NCI-H1417 treated with DMSO at 0.1 percent for 48 hours (cell line): ENCODE measurements at places on chromosomes 7 and 10.

GRCh38 chr10:23742368-23742767, 303.5 kb downstream of the OTUD1 start:
- no peak for DNase-seq

DNA sequence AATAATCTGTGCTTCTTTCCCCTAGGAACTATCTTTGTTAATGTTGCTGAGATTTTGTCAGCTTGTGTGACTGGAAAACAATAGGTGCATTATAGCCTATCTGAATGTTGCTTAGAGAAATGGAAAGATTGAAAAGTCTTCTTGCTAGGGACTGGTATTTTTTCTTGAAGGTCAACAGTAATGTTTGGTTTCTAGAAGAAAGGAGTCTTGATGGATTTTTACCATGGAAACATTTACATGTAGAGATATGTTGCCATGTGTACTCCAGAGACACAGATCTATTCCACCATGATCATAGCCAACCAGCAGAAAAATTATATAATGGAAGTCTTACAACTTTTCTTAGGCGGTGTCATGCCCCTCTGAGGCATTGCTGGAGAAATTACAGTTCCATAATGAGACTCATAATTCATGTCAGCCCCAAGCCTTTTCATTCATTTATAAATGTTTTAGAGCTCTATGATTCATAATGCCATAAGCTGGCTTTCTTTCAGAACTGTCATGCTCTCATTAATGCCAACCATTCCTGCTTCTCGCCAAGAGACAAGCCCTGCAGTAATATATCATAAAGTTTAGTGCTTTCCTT, 175.1 kb upstream of the PTPRZ1 start:
- DNase-seq: no peak

GRCh38 chr7:22332461-22332870, 24.5 kb downstream of the RAPGEF5 start:
- no peak for DNase-seq

- DNase-seq: no peak
Measured at GRCh38 chr7:157224627-157225026, 85.9 kb downstream of the UBE3C start.

GRCh38 chr10:132740588-132740987, 45.4 kb downstream of the NKX6-2 start:
- no peak for DNase-seq

GRCh38 chr10:60663850-60664249, 114.4 kb upstream of the CDK1 start:
- DNase-seq: peak; percentile 19

GRCh38 chr7:3267966-3268690, 32.9 kb upstream of the SDK1 start:
- DNase-seq: peak; percentile 40

DNA sequence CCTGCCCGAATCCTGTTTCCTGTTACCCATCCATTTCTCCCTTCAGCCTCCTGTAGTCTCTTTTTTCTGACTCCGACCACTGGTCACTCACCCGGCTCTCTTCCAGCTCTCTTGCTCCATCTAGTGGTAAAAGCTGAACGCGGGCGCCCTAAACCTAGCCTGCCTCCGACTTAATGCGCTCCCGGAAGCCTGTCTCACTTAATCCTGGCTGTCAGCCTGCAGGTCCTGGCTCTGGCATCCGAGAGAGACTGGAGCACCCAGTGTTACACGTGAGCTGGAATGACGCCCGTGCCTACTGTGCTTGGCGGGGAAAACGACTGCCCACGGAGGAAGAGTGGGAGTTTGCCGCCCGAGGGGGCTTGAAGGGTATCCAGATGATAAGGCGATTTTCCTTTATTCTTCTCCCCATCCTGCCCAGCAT, 10.3 kb downstream of the SUMF2 start:
- DNase-seq: no peak

GRCh38 chr10:78570633-78571235, 498.0 kb upstream of the ZMIZ1 start:
- no peak for DNase-seq

DNA sequence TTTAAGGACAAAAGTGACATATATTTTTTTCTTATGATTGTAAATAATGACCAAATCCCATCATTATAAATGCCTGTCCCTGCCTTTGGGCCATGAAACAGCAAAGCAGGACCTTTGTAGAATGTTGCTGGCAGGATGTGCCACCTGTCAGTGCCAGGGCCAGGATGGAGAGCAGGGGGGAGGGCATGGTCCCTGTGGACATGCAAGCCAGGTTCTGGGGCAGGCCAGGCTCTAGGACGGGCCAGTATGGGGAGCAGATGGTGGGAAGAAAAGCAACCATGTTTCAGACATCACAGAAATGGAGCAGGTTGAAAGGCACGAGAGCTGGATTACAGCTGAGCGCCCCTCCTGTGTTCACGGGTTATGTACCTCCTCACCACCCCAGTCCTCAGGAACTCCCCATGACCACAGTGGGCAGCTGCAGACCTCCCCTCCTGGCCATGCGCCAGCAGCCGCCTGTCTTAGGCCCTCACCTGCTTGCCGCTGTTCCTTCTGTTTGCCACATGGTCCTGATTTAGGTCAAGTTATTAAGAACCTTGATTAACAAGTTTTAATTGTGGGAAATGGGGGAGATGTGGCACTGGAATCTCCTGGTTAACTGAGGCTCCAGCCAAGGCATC, 210.4 kb downstream of the PAXIP1 start:
- no peak for DNase-seq

- DNase-seq: no peak
Measured at GRCh38 chr7:51349820-51350545, 33.4 kb upstream of the COBL start.

DNA sequence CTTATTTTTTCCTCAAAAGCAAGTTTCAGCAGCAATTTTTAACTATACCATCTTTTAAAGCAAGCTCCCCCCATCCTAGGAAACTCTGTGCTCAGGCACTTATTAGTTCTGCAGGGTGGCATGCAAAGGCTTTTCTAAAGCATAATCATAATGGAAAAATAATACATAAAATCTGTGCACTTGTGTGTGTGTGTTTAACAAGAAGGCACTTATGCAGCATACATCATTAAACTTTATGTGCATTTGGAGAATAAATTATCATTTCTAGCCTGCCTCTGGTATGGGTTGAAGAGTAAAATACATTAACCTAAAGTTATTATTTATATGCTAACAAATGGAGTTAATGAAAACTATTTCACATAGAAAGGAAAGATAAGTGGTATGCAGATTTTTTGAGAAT, 5.6 kb upstream of the RASSF4 start:
- DNase-seq: no peak
